Endothelial cell (in vitro differentiated cells): ENCODE measurements at places on chromosomes 13 and 19. TPM values are rescaled to one million over a fixed set of nuclear protein-coding genes. Genes with fewer than 3 reads are reported as not detected.

ZNF534 gene
- total RNA-seq: not detected

CYP4F2 gene
- not detected for total RNA-seq

SEMA6B gene
- total RNA-seq: 43.7 TPM

GRCh38 chr13:69458013-69458412 is 649.6 kb upstream of the ATXN8OS start:
- no peak overlapping the region for H3K27ac ChIP-seq
- H3K4me1 ChIP-seq: peaks cover 2% of the 10 kb centered on the region
- no peak for DNase-seq
- H3K4me3 ChIP-seq: no peak overlapping the region
- no peaks in the 10 kb centered on the region for H3K27me3 ChIP-seq
